ENCODE measurements at places on chromosomes 16 and 17. TPM values are rescaled to one million over a fixed set of nuclear protein-coding genes. Genes with fewer than 3 reads are reported as not detected.

DNA sequence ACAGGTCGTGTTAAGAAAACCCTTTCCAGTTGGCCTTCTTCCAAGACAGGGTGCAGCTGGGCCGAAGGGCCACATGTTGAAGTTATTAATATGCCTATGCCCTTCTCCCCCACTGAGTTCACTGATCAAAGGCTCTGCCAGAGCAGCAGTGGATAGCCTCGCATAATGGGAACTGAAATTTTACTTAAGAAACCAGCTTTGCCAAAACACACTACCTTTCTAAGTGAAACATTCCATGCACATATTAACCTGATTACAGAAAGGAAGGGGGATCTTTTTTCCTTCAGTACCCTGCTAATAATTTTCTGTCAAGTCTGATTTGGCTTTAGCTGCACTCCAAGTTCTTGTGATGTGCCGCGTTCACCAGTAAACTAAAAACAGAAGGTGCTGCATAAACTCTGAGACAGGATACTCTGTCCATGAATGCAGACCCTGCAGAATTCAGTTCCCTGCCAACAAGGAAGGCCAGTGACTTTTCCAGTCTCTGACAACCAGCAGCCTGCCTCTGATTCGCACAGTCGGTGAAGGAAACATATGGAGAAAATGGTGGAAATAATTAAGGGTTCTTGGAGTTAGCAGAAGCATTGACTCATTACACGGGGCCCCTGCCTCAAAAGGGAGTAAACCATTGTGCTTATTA lies 283.8 kb downstream of the ZFHX3 start:
- H3K27me3 ChIP-seq, result no peaks in the 10 kb centered on the region
- no peaks in the 10 kb centered on the region for H3K36me3 ChIP-seq
- no peak overlapping the region for H3K27ac ChIP-seq
- H3K4me3 ChIP-seq, result no peak overlapping the region
- no peaks in the 10 kb centered on the region for H3K4me1 ChIP-seq

DNA sequence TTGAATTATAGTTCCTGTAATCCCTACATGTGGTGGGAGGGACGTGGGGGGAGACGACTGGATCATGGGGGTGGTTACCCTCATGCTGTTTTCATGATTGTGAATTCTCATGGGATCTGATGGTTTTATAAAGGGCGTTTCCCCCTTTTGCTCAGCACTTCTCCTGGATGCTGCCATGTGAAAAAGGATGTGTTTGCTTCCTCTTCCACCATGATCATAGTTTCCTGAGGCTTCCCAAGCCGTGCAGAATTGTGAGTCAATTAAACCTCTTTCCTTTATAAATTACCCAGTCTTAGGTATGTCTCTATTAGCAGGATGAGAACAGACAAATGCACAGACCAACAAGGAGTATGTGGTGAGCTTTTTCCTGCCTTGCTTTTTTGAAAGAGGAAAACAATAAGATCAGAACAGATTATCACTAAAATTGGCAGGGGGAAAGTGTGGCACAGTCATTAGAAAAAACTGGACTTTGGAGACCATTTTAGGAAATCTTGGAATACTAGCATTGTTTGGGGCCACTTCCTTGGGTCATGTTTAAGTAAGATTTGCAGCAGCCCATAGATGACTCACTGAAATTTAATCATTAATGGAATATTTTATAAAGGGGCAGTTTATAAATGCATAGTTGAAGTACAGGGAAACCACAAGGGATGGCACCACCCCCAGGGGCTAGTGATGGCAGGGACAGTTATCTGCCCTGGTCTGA lies 352.8 kb downstream of the CDH13 start:
- H3K4me3 ChIP-seq, result no peak overlapping the region
- no peaks in the 10 kb centered on the region for H3K36me3 ChIP-seq
- H3K27ac ChIP-seq, result no peak overlapping the region
- no peak for DNase-seq

- H3K27me3 ChIP-seq, result no peaks in the 10 kb centered on the region
- H3K4me3 ChIP-seq, result no peak overlapping the region
- no peak overlapping the region for H3K27ac ChIP-seq
Observed at GRCh38 chr17:64384253-64385186, 6.1 kb downstream of the PECAM1 start.

DNA sequence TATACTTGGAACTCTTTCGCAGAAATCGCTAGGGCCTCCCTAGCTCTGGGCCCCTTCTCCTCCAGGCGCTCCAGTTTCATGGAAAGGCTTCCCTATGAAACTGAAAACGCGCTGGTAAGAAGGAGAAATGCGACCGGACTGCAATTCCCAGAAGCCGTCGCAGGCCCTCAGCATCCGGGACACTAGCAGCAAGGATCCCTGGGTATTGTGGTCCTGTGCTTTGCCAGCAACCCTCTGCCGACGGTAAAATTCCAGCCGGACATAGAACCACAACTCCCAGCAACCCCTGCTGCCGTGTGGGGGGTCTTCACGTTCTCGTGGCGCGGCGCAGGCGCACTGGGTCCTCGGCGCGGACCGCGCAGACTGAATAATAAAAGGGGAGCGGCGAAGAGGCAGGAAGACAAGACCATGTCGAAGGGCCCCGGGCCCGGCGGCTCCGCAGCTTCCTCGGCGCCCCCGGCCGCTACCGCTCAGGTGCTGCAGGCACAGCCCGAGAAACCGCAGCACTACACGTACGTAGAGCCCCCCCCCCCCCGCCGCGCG lies at the start of gene UNK:
TSS of gene UNK (plus strand) at position 334 of the 543 bp plus-strand sequence. CDS start at position 409, 75 bp downstream.
- H3K4me3 ChIP-seq, result peak within 1 kb of the TSS; percentile 94
- H3K27me3 ChIP-seq, result no peaks in the 10 kb centered on the region
- H3K27ac ChIP-seq, result peak within 1 kb of the TSS; percentile 99
- no peaks in the 10 kb centered on the region for H3K36me3 ChIP-seq

- H3K27me3 ChIP-seq, result no peaks in the 10 kb centered on the region
- no peaks in the 10 kb centered on the region for H3K4me1 ChIP-seq
- H3K27ac ChIP-seq, result no peak overlapping the region
- H3K36me3 ChIP-seq, result no peaks in the 10 kb centered on the region
- DNase-seq, result no peak
- no peak overlapping the region for H3K4me3 ChIP-seq
Observed at GRCh38 chr17:45123076-45123770, 9.1 kb downstream of the PLCD3 start.

INTS2 gene
- 19.3 TPM for total RNA-seq

SHISA9 gene
- 0.05 TPM for total RNA-seq

- no peak for DNase-seq
- no peaks in the 10 kb centered on the region for H3K27me3 ChIP-seq
- H3K4me1 ChIP-seq, result peaks cover 21% of the 10 kb centered on the region
Observed at GRCh38 chr17:28047806-28048205, 5.3 kb downstream of the NLK start.

- H3K4me1 ChIP-seq, result peaks cover 20% of the 10 kb centered on the region
- no peaks in the 10 kb centered on the region for H3K27me3 ChIP-seq
- no peak overlapping the region for H3K27ac ChIP-seq
- no peak for DNase-seq
- H3K36me3 ChIP-seq, result no peaks in the 10 kb centered on the region
- no peak overlapping the region for H3K4me3 ChIP-seq
Observed at GRCh38 chr17:35467824-35468223, 19.3 kb upstream of the SLFN13 start.

GRCh38 chr17:72600934-72601333 lies 480.1 kb downstream of the SOX9 start:
- H3K4me1 ChIP-seq, result no peaks in the 10 kb centered on the region
- H3K36me3 ChIP-seq, result no peaks in the 10 kb centered on the region
- no peak for DNase-seq

DNA sequence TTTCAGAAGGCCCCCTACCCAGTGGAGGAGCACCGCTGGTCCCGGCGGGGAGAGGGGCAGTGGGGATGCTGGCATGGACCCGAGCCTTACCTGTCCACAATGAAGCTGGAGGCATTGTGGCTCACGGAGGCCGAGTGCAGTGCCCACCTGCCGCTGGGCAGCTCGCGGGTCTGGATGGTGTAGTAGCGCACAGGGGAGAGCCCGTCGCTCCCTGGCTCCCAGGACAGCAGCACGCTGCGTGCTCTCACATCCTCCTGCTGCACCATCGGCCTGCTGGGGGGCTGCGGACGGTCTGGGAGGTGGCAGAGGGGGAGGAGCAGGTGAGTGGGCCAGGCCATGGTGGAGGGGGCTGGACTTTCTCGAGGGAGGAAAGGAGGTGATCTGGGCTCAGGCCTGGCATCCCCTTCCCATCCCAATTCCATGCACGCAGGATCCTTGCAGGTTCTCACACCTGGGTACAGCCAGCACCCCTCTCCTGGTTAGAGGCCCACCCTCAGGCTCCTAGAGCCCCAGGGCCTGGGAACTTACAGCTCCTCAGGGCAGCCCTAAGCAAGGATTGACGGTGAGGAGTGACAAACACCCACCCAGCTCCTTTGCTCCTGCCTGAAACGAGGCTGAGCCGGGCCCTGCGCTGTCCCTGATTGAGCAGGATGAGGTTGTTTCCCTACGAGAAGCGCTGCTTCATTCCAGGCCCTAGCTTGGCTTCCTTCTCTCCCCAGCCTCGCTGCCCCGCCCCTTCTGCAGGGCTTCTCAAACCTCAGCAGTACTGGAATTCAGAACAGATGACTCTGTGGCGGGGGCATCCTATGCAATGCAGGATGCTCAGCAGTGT lies 76.2 kb upstream of the CDC42EP4 start:
- H3K27me3 ChIP-seq, result no peaks in the 10 kb centered on the region
- H3K36me3 ChIP-seq, result peaks cover 16% of the 10 kb centered on the region
- H3K4me1 ChIP-seq, result no peaks in the 10 kb centered on the region
- DNase-seq, result no peak
- H3K27ac ChIP-seq, result no peak overlapping the region

DNA sequence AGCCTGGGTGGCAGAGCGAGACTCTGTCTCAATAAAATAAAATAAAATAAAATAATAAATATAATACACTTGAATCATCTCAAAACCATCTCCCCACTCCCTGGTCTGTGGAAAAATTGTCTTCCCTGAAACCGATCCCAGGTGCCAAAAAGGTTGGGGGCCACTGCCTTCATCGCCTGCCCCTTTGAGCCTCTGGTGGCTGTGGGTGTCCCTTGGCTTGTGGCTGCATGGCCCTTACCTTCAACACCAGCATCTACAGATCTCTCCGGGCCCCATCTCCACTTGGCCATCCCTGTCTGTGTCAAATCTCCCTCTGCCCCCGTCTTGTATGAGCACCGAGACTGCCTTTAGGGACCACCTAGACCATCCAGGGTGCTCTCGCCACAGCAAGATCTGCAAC lies 177.3 kb downstream of the SEC14L1 start:
- no peak for DNase-seq
- no peak overlapping the region for H3K27ac ChIP-seq
- H3K4me3 ChIP-seq, result no peak overlapping the region
- peaks cover 22% of the 10 kb centered on the region for H3K4me1 ChIP-seq

PTX4 gene
- total RNA-seq, result not detected

HBA1 gene
- not detected for total RNA-seq

ABCA8 gene
- total RNA-seq, result not detected

DNA sequence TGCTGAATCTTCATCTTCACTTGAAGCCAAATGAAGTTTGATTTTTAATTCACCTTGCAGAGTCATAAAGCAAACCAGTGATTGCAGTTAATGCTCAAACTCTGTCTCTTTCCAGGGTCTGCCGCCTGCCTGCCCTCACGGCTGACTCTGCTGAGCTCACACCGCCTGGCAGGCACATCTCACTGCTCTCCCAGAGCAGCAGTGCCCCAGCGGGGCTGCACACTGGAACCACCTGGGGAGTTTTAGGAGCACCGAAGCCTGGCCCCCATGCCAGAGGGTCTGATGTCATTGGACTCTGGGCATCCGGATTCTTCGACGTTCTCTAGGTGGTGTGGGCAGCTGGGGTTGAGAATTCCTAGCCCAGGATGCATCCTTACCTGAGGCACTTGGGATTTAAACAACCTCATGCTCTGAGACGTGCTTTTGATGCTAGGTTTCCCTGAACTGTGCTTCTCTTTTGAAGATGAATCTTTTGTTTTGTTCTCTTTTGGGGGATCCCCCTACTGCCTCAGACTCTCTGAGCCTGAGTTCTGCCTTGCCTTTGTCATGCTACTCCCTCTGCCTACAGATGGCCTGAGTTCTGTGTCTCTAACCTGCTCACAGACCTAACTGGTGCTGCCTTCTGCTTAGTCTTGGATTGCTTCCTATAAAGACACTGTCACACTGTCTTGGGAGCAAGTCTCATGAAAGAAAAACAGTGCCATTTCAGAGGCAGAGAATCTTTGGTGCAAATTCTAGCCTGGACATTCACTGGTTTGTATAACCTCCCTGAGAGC lies 438.1 kb upstream of the CCL2 start:
- no peaks in the 10 kb centered on the region for H3K36me3 ChIP-seq
- DNase-seq, result no peak
- H3K27ac ChIP-seq, result no peak overlapping the region
- H3K27me3 ChIP-seq, result no peaks in the 10 kb centered on the region

GRCh38 chr17:50217591-50217990 lies 16.2 kb upstream of the COL1A1 start:
- H3K27ac ChIP-seq, result no peak overlapping the region
- no peaks in the 10 kb centered on the region for H3K27me3 ChIP-seq

DNA sequence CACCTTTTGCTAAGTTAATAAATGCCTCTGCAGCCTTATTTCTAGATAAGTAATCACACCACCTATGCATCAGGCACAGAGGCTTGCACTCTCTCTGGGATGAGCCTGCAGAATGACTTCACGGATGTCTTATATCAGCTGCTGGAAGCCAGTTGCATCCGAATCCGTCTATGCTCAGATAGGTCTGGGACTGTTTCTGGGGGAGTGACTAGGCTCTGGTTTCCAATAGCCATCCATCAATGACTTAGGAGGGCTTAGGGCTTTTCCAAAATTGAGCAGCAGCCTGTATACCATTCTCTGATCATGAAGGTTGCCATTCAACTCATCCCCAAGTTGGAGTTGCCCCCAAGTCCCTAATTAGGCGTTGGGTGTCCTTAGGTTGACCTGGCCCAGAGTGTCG lies 113.3 kb upstream of the ERCC4 start:
- H3K4me3 ChIP-seq, result no peak overlapping the region
- no peaks in the 10 kb centered on the region for H3K27me3 ChIP-seq
- H3K36me3 ChIP-seq, result no peaks in the 10 kb centered on the region
- no peak for DNase-seq

- H3K4me3 ChIP-seq, result no peak overlapping the region
- H3K36me3 ChIP-seq, result no peaks in the 10 kb centered on the region
- H3K27ac ChIP-seq, result no peak overlapping the region
Observed at GRCh38 chr16:30112197-30113030, 923 bp downstream of the GDPD3 start.

SLC52A1 gene
- total RNA-seq, result not detected

- DNase-seq, result no peak
- no peaks in the 10 kb centered on the region for H3K27me3 ChIP-seq
- no peak overlapping the region for H3K27ac ChIP-seq
- no peaks in the 10 kb centered on the region for H3K4me1 ChIP-seq
Observed at GRCh38 chr16:19844945-19845641, 39.6 kb downstream of the GPRC5B start.

DNA sequence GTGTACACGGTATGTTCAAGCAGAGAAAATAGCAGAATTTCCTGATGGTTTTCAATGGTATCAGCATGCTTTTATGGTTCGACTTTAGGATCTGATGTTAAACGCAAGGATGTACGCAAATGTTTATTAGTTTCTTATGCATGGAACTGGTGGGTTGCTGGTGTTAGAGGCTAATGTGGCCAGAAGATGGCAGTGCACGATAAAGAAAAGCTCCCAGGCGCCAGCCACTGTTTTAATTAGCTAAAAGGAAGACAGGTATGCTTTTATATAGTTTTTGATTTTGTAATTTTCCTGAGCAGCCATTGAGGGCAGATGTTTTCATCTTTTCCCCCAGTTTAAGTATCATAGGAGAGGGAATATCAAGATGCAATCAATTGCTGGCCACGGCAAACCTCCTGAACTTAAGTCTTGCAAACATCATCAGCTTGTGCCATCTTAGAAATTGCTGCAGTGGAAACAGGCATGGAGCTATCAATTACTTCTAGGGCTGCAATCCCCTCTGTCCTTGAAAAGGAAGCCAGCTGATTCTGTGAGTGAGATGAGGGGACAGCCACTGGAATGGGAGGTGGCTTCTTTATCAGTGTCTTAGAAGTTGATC lies 648.5 kb upstream of the RBFOX1 start:
- H3K27ac ChIP-seq, result no peak overlapping the region
- no peaks in the 10 kb centered on the region for H3K4me1 ChIP-seq
- no peak for DNase-seq
- no peak overlapping the region for H3K4me3 ChIP-seq
- no peaks in the 10 kb centered on the region for H3K36me3 ChIP-seq
- H3K27me3 ChIP-seq, result no peaks in the 10 kb centered on the region

Data from naive thymus-derived CD4-positive, alpha-beta T cell (primary cell).